Activated T-cell treated with anti-CD3 and anti-CD28 coated beads, Interleukin-2, amount 50 U/mL, for 4 hours (primary cell): ENCODE measurements at places on chromosomes 2 and 18.

- no peak for DNase-seq
These were observed 91.0 kb upstream of the LCLAT1 start for GRCh38 chr2:30356071-30356470.

DNA sequence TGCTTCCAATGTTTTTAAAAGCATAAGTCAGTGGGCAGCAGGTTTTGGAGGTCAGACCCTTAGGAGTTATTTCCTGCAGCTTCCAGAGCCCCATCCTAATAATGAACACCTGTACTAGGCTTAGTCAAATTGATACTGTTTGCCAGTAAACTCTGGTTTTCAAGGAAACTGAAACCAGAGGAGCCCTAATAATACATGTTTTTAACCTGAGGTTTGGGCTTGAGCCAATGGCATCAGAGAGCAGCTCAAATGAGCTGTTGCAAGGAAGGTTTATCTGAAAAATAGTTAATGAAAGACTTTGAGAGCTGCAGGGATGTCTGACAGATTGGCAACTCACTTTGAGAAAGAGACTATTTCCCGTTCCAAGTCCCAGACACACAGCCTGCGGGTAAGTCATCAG, 54.6 kb downstream of the DCC start:
- no peak for DNase-seq

DNA sequence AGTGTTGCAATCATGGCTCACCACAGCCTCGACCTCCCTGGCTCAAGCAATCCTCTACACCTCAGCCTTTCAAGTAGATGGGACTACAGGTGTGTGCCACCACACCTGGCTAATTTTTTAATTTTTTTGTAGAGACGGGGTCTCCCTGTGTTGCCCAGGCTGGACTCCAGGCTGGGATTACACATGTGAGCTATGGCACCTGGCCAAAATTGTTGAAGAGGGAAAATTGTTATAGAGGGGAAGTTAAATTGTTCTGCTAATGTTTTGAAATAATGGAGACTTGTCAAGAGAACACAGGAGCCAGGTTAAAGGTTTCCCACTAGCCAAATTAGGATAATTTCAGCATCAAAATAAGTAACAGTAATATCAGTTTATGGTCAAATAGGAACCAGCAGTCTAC, 25.1 kb downstream of the PPIG start:
- DNase-seq, result no peak

- DNase-seq, result no peak
These were observed 477.5 kb upstream of the MEIS1 start for GRCh38 chr2:65957454-65957853.

DNA sequence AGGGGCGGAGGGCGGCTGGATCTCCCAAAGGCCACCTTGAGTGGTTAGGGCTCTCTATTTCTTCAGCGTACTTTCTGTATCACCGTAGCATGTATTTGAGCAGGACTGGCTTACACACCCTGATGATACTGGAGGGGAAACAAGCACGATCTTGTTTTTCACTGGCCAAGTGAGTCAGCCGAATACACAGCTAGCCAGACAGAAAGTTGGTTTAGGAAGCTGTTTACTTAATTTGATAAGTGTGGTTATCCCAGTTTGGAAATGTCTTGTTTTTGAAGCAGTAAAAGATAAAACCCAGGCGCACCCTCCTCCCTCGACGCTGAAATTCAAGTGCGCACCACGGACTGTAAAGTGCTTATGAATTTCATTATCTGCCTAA, 582 bp downstream of the RIOK3 start:
- no peak for DNase-seq

DNA sequence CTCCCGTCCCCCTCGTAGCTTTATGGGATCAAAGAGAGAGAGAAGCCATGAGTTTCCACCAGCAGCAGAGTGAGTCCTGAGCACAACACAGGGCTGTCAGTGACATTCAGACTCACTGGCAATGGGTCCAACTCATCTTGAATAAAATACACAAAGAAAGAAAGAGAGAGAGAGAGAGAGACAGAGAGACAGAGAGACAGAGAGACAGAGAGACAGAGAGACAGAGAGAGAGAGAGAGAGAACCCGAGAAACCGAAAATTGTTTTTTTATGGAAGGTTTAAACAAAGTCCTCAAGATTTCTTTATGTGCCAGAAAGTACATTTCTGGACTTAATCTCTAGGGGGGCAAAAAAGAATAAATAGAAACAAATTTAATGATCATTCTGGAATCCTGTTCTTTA, 11.5 kb upstream of the BCL2 start:
- DNase-seq, result no peak

DNA sequence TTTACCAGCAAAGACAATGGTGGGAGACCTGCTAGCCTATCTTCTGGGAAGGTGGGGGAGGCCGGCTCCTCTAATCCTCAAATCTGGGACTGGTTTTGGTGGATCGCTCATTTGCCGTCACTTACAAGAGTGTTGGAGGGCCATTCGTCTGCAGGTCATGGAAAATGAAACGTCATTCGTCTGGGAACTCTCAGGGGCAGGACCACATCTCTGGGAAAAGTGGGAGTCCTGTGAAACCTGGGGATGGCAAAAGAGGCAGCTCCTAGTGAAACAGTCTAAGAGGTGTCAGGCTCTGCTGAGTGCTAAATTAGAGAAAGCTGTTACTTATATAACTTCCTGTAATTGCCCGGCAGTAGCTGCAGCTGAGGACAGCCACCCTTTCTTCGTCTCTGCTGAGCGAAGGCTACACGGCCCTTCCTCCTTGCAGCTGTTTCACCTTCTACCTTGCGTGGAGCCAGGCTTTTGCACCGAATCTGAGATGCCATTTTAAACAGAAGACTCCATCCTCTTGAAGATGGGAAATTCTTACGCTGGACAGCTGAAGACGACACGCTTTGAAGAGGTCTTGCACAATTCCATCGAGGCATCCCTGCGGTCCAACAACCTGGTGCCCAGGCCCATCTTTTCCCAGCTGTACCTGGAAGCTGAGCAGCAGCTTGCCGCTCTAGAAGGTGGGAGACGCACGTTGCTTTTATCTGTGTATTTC, 22.4 kb downstream of the GREB1 start:
- DNase-seq, result no peak

- DNase-seq, result no peak
These were observed 162.3 kb downstream of the ACKR3 start for GRCh38 chr2:236731767-236732580.

DNA sequence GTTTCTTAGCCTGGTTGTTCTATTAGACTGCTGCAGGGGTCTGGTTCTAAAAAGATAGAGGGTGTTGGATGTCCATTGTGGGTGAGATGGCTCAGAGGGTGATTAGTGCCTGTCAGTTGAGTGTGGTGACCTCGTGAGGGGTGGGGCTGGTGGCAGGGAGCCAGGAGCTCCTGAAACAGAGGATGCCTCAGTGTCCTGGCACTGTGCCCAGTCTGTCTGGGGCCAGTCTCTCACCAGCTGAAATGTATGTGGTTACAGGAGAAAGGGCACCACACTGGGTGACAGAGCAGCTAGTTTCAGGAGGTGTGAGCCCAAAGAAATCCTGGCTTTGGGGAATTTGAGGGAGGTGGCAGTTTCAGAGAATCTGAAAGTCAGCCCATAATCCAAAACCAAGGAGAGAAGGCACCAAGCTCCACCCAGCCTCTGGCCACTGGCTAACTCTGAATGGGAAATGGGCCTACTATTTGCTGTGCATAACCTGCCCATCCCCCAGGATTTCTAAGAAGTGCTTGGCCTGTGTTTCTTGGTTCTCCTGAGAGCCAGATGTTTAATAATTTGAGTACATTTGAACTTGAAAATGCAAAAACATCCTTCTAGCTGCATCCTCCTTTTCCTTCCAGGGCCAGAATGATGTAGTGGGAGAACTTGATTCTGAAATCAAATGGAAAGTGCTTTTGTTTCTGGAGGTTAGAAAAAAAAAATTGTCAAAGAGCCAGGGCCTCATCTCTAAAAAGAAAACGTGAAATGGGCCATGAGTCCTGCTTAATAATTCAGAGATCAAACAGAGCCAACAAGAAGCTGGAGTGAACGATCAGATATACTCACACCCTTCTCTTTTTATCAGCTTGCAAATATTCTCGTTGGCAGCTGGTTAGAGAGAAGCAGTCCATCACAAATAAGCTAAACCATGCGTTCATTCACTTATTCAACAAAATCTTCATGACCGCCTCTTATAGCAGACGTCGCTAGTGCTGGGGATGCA, 92.3 kb downstream of the B3GNT2 start:
- peak; percentile 36 for DNase-seq

DNA sequence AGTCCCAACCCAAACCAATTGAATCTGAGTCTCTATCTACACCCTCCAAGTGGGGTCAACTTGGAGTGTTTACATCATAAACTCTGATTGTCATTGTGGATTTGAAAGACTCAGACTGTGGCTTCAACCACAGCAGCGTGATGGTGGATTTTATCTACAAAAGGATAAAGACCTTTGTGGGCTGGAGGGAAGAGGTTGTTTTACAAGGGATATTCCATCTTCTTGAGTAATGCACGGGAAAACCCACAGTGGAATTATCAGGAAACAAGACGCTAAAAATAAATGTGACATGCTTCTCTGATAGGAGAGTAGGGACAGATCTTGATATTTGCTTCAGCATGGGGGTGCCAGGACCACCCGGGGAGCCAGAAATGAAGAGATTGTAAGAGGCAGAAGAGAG, 93.5 kb downstream of the LPIN1 start:
- no peak for DNase-seq

DNA sequence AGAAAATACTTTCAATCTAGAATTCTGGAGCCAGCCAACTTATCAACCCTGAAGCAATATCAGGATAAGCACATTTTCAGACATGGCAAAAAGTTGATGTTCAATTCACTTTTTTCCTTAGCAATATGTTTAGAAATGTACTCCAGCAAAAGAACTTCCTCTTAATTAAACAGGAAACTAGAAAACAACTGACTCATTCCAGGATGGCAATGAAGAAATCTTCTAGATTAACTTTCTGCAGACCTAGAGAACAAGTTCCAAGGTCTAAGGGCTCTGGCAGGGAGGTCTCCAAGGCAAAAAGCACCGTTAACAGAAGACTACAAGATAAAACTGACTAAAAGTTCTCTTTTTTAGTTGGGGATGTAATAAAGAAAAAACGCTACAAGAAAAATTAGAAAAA, 69.2 kb upstream of the VWC2L start:
- DNase-seq, result no peak

DNA sequence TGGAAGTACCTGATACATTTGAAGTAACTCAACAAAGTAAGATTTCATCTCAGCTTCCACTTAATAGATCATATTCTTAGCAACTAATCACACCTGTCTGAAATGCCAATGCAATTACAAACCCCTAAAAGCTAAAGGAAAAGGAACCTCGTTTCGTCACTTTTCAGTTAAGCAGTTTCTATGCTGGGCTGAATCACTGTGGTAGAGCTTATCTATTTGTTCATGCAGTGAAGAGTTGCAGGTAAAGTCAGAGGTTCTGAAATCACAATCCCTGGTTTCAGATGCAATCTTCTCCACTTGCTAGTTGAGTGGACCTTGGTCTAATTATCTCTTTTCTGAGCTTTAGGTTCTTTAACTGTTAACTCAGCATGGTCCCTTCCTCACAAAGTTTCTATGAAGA, 6.3 kb downstream of the HRH4 start:
- DNase-seq, result no peak

- no peak for DNase-seq
These were observed 202.6 kb upstream of the ARL4C start for GRCh38 chr2:234699456-234699855.

DNA sequence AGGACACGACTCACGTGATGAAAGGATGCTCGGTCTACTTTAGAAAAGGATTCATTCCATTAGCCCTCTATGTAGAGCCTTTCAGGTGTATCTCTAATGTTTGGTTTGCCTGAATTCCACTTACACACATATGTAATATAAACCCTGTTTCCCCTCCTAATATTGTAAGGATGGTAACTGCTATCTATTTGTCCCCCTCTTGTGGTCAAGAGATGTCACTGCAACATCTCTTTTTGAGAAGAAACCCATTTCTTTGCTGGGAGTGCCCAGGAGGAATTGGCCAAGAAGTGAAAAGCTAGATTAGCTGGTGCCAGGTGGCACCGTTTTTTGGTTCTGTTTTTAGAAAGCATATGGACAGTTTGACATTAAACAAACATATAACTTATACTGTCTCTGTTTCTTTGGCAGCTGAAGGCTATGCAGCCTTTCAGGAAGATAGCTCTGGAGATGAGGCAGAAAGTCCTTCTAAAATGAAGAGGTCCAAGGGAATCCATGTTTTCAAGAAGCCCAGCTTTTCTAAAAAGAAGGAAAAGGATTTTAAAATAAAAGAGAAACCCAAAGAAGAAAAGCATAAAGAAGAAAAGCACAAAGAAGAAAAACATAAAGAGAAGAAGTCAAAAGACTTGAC, 41.2 kb downstream of the RALBP1 start:
- no peak for DNase-seq

GRCh38 chr18:71223486-71223885, 934.6 kb downstream of the SOCS6 start:
- DNase-seq, result no peak

- DNase-seq, result no peak
These were observed 46.2 kb upstream of the DYNC2LI1 start for GRCh38 chr2:43727634-43728014.

GRCh38 chr18:65527879-65528633, 222.8 kb upstream of the CDH7 start:
- DNase-seq, result no peak

GRCh38 chr2:60441800-60442199, 111.7 kb downstream of the BCL11A start:
- no peak for DNase-seq

DNA sequence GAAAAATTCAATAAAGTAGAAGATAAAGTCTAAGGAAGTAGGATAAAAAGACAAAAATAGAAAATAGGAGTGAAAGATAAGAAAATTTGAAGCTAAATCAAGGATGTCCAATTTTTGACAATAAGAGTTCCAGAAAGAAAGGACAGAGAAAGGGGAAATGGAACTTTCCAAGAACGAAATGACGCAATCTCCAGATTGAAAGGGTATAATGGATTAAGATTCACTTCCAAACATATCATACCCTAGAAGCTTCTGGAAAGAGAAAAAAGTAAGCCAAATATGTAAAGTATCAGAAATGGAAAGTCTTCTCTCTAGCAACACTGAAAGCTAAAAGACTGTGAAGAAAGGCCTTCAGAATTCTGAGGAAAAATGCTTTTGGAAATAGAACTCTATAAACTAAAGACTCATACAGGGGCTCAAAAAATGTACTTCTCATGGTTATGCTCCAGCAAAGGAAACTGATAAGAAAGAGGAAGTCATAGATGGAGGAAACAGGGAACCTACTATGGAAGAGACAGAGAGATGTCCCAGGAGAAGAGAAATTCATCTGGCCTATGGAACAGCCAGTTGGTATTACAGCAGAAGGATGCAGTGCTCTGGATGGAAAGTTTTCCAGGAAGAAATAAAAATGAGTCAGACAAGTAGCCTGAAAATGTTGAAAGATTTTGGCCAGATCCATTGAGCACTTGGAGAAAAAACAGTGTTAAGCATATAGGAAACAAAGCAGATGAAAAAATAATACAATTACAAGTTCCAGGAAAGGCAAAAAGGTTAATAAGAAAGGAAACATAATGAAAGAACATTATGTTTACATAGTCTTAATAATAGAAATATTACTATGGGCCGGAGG, 20.1 kb downstream of the CASP8 start:
- DNase-seq, result no peak

- DNase-seq, result peak; percentile 27
These were observed 3.0 kb downstream of the ZNF516 start for GRCh38 chr18:76491776-76492668.

- DNase-seq, result peak; percentile 54
These were observed 106.9 kb downstream of the FBXO15 start for GRCh38 chr18:74040459-74041332.

- DNase-seq, result no peak
These were observed 796 bp downstream of the RFTN2 start for GRCh38 chr2:197674591-197674990.
